Germinal center (tissue), 1 donor: ENCODE measurements at places on chromosomes 4 and X.

- DNase-seq, result no peak
These were observed 435 bp downstream of the DCX start for GRCh38 chrX:111411557-111411956.

DNA sequence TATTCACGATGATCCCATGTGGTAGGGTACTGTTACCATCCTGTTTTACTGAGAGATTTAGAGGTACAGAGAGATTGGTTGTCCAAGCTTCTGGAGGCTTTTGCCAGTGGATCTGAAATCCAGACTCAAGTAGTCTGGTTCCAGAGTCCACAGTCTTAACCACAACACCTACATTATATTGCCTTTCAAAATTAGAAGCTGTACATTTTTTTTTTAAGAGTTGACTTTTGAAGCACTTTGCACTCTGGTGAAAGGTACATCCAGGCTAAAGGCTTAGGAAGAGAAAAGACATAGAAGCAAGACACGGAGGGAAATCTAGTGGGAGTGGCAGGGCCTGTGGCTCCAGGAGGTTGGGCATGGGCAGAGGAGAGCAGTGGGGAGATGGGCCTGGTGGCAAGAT is 122.1 kb downstream of the AFF1 start:
- DNase-seq, result no peak

DNA sequence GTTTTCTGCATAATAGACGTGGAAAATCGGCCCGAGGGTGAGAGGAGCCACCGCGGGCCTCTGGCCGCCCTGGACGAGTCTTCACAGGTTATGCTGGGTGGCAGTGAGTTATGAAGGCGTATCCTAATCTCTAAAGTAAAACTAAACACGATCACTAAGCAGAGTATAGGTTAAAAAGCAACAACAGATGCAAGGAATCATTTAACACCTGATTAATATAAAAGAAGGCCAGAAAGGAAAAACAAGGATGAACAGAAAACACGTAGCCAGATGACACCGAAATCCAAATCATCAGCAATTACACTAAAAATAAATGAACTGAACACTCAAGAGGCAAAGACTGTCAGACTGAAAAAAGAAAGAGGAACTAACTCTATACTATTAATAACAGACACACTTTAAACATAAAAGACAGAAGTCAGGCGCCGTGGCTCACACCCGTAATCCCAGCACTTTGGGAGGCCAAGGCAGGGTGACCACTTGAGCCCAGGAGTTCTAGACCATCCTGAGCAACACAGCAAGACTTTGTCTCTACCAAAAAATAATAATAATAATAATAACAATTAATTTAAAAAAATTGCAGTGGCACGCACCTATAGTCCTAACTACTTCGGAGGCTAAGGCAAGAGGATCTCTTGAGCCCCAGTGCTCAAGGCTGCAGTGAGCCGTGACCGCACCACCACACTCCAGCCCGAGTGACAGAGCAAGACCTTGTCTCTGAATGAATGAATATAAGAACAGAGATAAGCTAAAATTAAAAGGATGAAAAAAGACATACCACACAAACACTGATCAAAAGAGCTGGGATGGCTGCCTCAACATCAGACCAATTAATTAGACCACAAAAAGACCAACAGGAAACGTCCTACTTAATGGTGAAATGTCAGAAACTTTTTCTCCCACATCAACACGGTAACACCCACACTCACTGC is 30.0 kb downstream of the CTBP1 start:
- peak; percentile 67 for DNase-seq

DNA sequence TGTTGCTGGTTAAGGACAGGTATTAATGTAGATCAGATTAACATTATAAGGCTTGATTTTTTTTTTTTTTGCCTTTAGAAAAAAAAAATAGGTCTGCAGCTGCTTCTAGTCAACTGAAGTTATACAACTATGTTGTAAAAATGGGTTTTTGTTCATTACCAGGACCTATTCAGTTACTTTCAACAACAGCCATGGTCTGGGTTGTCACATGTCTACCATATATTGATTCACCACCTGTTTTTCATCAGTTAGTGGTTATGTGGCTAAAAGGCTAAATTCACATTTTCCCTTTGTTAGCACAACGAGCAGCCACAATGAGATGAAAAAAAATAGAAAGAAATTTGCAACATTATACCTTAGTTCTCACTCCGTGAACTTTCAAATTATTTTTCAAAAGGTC is 45.5 kb downstream of the GLRB start:
- no peak for DNase-seq

- DNase-seq, result no peak
These were observed 68.5 kb downstream of the SH3RF1 start for GRCh38 chr4:169202145-169202699.

DNA sequence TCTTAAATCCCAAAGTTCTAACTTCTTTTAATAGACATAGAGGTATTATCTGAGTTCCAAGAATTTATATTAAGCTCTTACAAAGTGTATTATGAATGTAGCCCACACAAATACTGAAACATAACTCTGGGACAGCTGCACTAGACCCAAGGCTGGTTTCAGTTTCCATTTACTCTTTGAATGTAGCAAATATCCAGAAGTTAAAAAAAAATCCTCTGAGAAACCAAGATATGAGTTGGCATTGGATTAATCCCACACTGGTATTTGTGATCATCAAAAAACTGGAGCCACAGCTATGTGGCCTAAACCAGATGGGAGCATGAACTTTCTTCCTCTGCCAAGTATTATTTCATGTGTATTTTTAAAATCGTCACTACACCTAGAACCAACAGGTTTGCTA is 23.6 kb upstream of the SMPX start:
- DNase-seq, result no peak

- no peak for DNase-seq
These were observed 190.6 kb downstream of the PTTG2 start for GRCh38 chr4:38150766-38151165.

DNA sequence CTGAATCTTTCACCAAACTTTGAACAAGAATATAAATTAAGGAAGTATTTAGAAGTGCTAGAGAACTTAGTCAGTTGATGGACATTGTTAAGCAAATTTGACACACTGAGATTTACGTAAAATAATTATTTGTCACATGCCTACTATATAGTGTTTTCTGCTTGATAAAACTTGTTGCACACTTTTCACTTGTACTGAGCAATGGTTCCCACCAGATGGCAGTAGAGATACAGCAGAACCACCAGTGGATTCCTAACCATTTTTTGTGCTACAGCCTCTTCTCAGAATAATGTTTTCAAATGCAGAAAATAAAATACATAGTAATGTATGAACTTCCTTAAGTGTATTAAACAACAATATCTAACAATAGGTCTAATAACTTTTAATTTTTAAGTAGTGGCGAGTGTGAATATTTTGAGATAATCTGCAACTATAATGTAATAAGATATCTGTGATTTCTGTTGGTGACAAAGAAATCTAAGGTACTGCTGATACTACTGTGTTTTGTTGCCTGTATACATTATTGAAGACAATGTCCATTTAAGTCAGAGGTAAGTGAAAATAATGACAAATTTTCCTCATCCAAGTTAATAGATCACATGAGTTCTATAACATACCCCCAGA is 81.2 kb downstream of the APOOL start:
- DNase-seq, result peak; percentile 15

DNA sequence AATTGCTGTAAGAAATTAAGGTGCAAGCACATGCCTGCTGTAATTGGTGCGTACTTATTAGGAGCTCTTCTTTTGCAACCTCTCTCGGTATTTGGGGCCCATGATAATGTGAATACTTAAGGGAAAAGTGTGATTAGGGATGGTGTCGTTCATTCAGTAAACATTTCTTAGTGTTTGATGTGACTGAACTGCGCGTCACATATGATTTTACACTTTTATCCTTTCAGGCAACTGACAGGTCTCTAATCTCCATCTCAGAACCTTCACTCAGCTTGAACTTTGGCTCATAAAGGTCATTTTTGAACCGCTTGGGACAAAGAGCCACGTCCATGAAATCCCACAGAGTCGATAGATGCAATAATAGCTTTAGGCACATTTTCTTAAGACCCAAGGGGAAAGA is 612.1 kb upstream of the PITX2 start:
- DNase-seq, result no peak

- no peak for DNase-seq
These were observed 79.0 kb downstream of the CPE start for GRCh38 chr4:165457793-165458192.

DNA sequence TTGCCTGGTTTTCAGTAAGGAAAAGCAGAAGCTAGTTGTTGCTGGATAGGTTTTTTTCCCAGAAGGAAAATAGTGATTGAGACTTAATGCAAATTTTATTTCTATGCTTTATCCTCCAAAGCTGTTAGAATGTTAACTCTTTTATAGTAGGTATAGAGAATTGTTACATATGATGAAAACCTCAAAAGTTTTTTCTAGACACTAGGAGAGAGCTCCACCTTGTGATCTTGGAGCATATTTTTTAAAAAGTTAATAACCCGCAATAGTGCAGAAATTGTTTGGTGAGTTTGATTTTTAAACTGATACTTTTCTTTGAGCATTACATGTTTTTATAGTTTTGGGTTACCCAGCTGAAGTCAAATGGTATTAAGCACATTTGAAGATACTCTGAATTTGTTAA is 56.5 kb downstream of the STAG2 start:
- no peak for DNase-seq
